ENCODE measurements at places on chromosomes 2 and 18. TPM values are rescaled to one million over a fixed set of nuclear protein-coding genes. Genes with fewer than 3 reads are reported as not detected.
A peak's percentile ranks its signal among the peaks of the same experiment; 100 is the strongest.

GRCh38 chr2:102841107-102841840, 79.4 kb downstream of the TMEM182 start:
- DNase-seq = peak; percentile 79

DNA sequence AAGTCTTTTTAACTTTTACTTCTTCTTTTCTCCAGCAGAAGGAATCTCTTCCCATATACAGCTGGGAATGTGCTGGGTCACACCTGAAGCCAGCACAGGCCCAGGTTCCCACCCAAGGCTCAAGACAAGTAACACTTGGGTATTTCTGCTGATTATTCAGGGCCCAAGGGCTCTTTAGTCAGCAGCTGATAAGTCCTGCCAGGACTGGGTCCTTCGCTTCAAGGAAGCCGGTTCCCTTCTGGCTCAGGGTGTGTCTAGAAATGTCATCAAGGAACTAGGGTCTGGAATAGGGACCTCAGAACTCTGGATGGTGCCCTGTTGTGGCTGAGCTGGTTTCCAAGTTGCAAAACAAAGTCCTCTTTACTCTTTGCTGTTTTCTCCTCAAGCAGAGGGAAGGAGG, 27.0 kb upstream of the SERPINB2 start:
- DNase-seq = no peak

DNA sequence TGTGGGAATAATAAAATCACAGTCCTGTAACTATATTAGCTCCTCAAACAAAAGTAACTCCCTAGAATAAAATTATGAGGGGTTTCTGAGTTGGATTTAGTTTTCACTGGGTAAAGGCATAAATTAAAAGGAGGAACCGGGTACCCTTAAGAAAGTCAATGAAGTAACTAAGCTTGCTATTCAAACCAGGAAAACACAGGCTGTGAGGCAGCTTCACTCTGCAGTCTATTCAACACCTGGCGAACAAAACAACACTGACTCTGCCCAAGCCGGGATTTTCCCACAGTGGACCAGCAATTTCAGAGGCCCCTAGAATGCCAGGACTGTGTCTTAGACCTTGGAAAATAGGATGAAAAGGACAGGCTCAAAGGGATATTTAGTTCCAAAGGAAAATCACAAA, 24.6 kb upstream of the CREB1 start:
- no peak for DNase-seq

- DNase-seq = no peak
These were observed 116.6 kb downstream of the ATL2 start for GRCh38 chr2:38260469-38260868.

Gene ERICH2
- 3.1 TPM for polyA plus RNA-seq

GRCh38 chr18:9731380-9731779, 23.3 kb downstream of the RAB31 start:
- DNase-seq = no peak

GRCh38 chr2:138730497-138731030, 49.6 kb downstream of the NXPH2 start:
- no peak for DNase-seq

DNA sequence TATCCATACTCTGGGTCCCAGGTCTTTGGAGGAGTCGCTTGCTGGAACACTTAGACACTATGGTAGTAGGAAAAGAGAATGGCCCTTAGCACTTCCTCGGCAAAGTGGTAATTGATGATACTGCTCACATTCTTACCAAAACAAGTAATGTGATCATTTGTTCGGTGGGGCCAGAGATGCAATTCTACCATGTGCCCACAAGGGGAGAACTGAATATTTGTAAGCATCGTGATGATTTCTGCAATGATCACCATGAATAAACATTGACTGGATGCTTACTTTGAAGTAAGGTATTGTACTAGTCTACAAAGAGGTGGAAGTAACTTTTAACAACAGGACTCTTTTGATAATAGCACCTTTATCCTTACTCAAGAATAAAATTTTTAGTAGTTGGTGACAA, 109.7 kb downstream of the CD8B2 start:
- no peak for DNase-seq

DNA sequence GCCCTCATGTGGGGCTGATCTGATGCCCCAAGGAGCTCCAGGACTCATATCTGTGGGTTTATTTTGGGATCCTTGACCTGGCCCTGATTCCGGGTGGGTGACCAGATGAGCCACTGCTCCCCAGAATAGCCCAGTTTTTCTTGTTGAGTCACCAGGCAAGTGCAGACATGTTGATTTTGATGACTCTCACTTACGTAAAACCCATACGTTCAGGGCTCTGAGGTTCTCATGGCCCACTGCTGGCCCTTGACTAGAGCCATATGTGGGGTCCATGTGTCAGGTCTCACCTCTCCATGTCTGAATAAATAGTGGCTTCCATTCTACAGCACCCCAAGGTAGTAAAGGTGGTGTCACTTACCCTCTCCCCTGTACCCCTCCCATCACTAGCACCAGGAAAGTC, 41.9 kb downstream of the CDC42EP3 start:
- no peak for DNase-seq

DNA sequence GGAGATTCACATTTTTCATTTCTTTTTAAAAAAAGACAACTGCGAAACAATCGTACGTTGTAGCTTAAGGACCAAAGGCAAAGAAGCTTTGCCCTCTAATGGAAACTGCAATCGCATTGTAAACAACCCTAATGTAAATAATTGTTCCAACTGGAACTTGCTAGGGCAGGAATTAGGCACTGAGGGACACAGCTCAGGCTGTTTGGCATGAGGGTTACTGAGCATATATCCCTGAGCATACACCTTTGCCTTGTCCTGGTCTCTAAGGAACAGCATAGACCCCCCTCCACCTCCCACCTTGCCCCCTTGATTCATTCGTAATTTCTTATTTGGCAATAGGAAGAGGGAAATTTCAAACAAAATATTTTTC, 396.4 kb downstream of the LNPK start:
- no peak for DNase-seq

DNA sequence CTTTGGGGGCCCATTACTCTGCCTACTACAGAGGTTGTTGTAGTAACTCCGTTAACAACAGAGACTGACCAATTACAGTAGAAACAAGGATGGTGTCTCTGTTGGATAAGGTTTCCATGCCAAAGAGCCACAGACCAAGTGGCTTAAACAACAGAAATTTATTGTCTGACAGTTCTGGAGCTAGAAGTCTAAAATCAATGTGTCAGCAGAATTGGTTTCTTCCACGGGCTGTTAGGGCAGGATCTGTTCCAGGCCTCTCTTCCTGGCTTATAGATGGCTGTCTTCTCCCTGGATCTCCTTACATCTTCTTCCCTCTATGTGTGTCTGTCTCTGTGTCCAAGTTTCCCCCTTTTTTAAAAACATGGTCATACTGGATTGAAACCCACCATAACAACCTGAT, 135.3 kb downstream of the AKAIN1 start:
- no peak for DNase-seq

DNA sequence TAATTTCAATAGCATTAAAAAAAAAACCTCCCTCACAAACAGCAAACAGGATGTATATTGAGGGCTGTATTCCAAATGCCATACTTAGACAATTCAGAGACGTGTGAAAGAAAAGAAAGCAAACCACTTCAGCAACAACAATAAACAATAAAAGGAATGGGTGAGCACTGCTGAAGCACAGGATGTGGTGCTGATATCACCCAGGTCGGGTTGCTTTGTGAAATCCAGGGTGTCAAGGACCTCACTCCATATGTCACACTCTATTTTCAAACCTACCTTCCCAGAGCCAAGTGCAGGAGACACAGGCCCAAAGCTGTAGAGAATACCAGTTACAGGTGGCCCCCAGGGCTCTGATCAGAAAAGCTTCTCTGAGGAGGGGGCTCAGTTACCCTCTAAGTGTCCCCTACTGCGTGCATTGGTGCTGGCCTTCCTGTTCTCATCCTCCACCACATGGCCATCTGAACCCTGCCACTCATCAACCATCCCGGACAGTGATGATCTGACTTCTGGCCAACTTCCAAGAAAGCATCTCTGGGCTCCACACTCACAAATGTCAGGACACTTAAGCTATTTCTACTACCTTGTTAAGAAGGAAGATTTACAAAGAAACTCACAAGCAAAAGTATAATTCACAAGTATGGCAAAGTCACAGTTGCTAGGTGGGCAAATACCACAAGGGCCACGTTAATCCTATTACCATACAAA, 363.0 kb downstream of the SS18 start:
- no peak for DNase-seq

- DNase-seq = peak; percentile 90
These were observed at the start of gene AKAIN1 for GRCh38 chr18:5197032-5197434. Gene AKAIN1 (minus strand): TSS chr18:5197257. CDS start chr18:5197053, 204 bp downstream.

DNA sequence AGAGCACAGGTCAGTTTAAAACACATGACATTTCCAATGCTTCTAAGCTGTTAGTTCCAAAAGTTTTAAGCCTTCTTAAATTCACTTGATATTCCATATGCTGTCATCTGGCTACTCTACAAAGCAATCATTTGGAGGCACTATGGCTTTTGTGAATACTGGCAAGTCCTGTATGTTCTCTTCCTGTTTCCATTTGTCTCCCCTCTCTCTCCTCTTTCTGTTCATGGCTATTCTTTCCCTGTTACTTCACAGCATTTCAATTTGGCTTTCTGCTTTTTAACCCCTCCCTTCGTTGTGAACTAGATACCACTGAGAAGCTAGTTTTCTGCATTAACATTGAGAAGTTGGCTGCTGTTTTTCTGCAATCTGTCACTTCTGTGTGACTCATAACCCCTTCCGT, 1337.2 kb upstream of the CELF4 start:
- DNase-seq = peak; percentile 8

GRCh38 chr2:11169333-11169732, 14.1 kb downstream of the SLC66A3 start:
- no peak for DNase-seq

DNA sequence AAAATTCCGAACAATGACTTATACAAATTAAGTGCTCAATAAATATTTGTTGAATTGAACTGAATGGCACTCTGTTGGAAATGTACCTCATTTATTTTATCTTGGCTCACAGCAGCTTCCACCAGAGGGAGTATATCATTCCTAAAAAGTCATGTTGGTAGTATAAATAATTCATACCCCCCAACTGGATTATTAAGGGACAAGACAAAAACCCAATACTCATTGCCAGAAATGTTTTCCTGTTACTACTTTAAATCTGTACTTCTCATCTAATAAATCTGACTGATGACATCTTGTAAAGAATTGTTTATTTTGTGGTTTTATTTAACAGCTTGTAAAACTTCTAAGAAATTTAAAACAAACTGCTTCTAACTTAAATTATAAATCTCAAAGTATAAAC, 163.9 kb downstream of the CDH2 start:
- peak; percentile 17 for DNase-seq

Data from hepatocyte (in vitro differentiated cells).